ENCODE measurements at places on chromosomes 13 and 19.

DNA sequence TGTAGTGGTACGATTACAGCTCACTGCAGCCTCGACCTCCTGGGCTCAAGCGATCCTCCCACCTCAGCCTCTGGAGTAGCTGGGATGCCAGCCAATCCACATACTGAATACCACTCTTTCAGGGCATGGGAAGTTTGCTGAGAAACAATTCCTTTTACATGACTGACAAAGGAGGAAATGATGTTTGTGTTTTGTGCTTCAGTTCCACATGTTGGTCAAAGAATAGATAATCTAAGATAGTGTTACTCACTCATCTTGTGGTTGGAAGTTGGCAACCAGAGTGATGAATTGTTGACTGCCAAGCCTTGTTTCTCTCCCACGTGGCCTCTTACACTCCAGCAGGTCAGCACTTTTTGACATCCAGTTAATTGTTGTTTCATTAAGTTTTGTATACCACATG is 7.6 kb downstream of the MBD3L2B start:
- DNase-seq, result no peak

DNA sequence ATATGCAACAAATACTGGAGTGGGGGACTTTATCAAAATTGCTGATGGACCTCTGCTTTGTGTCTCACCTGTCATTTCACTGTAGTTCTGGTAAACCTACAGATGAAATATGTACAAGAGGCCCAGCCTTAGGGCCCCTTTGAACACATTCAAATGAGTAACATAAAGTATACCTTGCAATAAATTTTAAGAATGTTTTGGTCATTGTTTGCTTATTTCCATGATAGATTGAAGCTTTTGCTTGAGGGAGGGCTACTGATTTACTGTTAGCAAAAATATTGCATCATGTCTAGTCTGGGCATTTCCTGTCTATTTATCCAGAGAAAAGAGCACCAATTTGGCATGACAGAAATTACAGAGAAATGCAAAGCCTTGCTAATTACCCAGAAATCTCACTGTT is 705.5 kb upstream of the PCDH9 start:
- DNase-seq, result no peak

GRCh38 chr13:63249411-63250187 is 1834.0 kb upstream of the PCDH20 start:
- DNase-seq, result no peak

- DNase-seq, result no peak
Measured at GRCh38 chr13:68019901-68020300, 789.8 kb upstream of the PCDH9 start.

DNA sequence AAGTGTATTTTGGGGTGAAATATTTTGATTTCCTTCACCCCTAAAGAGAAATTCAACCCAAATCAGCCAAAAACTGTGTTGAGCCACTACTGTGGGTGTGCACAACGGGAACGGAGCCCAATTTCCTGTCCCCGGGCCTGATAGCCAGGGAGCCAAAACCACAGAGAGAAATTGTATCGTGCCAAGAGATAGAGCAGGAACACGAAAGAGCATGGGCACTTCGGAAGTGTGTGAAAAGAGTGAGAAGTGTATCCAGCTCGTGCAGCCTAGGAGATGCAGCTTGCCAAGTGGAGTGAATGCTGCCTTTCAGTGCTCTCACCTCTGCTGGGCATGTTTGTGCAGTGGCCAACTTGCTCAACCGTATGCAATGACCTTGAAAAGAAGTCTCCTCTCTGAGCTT is 19.4 kb upstream of the PLEKHF1 start:
- no peak for DNase-seq
